ENCODE measurements at places on chromosomes 4 and X. TPM values are rescaled to one million over a fixed set of nuclear protein-coding genes. Genes with fewer than 3 reads are reported as not detected.

GRCh38 chr4:118760493-118760892 lies 75.3 kb downstream of the METTL14 start:
- no peak for DNase-seq
- H3K4me1 ChIP-seq = no peaks in the 10 kb centered on the region
- no peak overlapping the region for H3K4me3 ChIP-seq
- no peaks in the 10 kb centered on the region for H3K27me3 ChIP-seq
- H3K27ac ChIP-seq = no peak overlapping the region

DNA sequence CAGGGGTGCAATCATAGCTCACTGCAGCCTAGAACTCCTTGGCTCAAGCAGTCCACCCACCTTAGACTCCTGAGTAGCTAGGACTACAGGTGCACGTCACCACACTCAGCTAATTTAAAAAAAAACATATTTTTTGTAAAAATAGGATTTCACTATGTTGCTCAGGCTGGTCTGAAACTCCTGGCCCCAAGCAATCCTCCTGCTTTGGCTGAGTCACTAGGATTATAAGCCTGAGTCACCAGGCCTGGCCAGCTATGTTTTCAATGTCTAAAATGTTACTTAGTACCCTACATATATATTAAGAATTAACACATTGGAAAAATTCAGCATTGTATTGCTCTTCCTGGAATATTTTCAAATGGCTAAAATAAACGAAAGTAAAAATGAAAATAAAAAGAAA lies 37.5 kb downstream of the PNPLA4 start:
- no peak overlapping the region for H3K4me3 ChIP-seq
- DNase-seq = no peak
- H3K4me1 ChIP-seq = no peaks in the 10 kb centered on the region
- no peak overlapping the region for H3K27ac ChIP-seq
- no peaks in the 10 kb centered on the region for H3K36me3 ChIP-seq

CLCN3 gene
- 37.5 TPM for total RNA-seq

IL2RG gene
- 378 TPM for total RNA-seq

GCNA gene
- 11.4 TPM for total RNA-seq

DNA sequence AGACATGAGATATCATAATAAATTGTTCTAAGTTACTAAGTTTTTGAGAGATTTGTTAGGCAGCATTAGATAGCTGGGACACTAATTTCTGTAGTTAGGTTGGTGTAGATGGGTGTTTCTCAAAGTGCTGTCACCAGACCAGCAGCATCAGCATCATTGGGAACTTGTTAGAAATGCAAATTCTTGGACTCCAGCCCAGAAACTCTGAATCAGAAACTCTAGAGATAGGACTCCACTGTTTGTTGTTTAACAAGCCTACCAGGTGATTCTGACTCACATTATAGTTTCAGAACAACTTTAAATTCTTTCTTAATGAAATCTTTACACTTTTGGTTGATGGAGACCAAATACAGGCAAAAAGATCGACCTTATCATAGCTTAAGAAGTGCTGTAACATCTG lies 173.7 kb downstream of the PABPC4L start:
- H3K27ac ChIP-seq = no peak overlapping the region
- H3K4me1 ChIP-seq = no peaks in the 10 kb centered on the region
- no peaks in the 10 kb centered on the region for H3K36me3 ChIP-seq
- H3K4me3 ChIP-seq = no peak overlapping the region
- no peaks in the 10 kb centered on the region for H3K27me3 ChIP-seq

SYTL5 gene
- not detected for total RNA-seq

All from CD4-positive, alpha-beta memory T cell (primary cell).